Dermis blood vessel endothelial cell (primary cell): ENCODE measurements at places on chromosomes 13 and 19.
A peak's percentile ranks its signal among the peaks of the same experiment; 100 is the strongest.

GRCh38 chr13:83057119-83057518 is 825.2 kb downstream of the SLITRK1 start:
- no peak for DNase-seq

GRCh38 chr19:1510807-1511206 is 2.0 kb downstream of the ADAMTSL5 start:
- no peak for DNase-seq

- no peak for DNase-seq
Measured at GRCh38 chr13:70128098-70128497, 19.8 kb upstream of the KLHL1 start.

- no peak for DNase-seq
Measured at GRCh38 chr13:29605860-29606526, 10.5 kb upstream of the SLC7A1 start.

GRCh38 chr13:34044041-34044440 is 226.1 kb downstream of the RFC3 start:
- no peak for DNase-seq

GRCh38 chr13:99832347-99832746 is 139.2 kb downstream of the ZIC5 start:
- no peak for DNase-seq

DNA sequence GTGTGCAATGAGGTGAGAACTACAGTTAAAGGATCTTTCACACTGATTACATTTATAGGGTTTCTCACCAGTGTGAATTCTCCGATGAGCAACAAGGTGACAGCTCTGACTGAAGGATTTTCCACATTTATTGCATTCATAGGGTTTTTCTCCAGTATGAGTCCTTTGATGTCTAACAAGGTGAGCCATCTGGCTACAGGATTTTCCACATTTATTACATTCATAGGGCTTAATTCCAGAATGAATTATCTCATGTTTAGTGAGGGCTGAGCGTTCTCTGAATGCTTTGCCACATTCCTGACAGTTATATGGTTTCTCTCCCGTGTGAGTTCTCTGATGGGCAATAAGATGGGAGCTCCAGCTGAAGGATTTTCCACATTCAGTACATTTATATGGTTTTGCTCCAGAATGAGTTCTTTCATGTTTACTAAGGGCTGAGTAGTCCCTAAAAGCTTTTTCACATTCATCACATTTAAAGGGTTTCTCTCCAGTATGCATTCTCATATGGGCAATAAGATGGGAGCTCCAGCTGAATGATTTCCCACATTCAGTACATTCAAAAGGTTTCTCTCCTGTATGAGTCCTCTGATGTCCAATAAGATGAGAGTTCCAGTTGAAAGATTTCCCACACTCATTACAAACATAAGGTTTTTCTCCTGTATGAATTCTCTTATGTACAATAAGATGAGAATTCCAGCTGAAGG is 4.4 kb upstream of the C19orf18 start:
- no peak for DNase-seq

DNA sequence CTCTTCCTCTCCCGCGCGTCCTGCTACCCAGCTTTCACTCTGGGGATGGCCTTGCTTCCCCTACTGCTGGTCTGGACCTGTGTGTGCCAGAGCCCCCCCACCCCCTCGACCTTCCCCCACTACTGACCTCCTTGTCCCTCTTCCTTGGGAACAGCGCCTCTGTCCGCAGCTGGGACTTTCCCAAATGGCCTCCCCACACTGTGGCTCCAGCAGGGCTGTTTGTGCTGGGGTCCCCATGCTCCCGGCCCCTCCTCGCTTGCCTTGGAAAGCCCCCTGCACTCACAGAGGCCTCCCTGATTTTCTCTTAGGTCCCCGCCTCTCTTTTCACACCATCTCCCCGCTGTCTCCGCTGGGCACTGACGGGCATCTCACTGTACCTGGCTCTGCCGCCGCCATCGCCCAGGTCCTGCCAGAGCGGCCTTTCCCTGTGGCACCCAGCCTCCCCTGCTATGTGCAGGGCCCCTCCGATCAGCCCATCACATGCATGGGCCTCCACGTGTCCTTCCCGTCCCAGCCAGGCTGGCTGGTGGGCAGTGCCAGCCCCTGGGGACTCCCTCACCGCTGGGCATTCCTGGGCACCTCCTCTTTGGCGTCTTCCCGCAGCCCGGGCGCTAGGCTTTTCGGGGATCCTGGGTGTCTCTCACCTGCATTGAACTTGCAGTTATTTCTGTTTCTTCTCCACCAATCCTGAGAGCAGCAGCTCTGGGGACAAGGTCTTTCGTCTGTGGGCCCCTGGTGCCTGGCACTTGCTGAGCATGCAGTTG is 118.7 kb downstream of the ATP11A start:
- no peak for DNase-seq

GRCh38 chr13:50323440-50324065 is 308.3 kb downstream of the KCNRG start:
- DNase-seq, result peak; percentile 19

DNA sequence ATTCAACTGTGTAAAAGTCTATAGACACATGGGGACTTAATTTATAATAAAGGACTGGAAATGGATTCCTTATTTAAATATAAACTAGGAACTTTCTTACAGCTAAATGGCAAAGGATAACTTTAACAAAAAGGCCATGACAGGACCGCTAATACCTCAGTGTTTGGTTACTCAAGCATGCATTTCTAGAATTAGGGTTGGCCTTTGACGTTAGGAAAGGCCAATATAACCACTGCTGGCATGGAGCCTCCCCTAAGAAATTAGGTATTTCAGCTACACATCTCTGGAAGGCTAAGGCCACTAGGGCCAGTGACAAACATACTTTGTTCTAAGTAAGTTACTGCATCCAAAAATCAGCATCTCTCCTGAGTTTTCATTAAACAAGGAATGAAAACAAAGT is 9.3 kb downstream of the PEG3 start:
- no peak for DNase-seq

- peak; percentile 64 for DNase-seq
Measured at GRCh38 chr19:6476155-6476895, 5.3 kb downstream of the DENND1C start.

DNA sequence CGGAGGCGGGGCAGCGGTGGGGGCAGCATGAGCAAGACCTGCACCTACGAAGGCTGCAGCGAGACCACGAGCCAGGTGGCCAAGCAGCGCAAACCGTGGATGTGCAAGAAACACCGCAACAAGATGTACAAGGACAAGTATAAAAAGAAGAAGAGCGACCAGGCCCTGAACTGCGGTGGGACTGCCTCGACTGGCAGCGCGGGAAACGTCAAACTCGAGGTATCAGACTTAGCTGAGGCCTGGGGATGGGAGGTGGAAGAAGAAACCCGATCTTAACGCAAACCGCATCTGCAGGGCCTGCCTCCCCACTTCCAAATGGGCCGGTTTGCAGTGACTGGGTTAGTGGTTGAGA is 693 bp downstream of the RFXAP start:
- peak; percentile 35 for DNase-seq

- peak; percentile 62 for DNase-seq
Measured at GRCh38 chr13:30623392-30623791, 5.7 kb downstream of the USPL1 start.

- no peak for DNase-seq
Measured at GRCh38 chr19:48418317-48419064, 25.0 kb downstream of the GRIN2D start.

- DNase-seq, result no peak
Measured at GRCh38 chr19:35206379-35206778, 22.2 kb downstream of the FAM187B start.

GRCh38 chr13:42345367-42345766 is 73.4 kb downstream of the AKAP11 start:
- DNase-seq, result no peak

DNA sequence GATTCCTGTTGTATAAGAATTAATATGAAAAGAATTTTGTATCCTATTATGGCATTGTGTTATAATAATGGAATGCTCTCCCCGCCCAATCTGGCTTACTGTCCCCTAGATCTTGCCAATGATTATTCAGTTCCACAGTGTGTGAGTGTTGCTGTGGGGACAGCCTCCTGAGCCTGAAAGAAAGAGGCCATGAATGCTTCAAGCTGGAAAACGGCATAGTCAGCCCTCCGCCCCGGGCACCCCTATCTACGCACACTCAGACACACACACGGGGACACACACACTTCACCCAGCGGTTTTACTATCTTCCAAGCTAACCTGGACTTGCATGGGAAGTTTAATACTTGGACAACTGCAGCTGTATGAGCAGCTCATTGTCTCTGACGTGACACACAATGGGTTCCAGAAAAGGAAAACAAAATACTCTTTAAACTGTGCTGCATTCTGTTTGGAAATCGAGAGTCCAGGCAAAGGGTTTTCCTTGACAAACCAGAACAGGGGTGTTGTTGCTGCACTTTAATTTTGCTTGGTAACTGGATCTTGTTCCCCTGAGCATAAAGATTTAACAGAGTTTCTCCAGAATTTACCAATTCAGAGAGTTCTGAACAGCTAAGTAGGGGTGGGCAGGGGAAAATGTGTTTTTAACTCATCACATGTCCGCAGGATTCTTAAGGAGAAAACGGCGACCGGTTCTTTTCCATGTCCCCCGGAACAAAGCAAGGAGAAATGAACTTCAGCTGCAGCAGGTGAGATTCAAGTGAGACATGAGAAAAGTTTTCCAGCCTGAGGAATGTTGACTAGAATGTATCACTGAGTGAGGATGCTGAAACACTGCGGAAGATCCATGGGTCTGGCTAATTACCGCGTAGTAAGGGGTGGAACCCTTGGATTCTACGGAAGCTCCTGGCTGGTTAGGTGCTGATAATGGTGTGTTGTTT is 472.9 kb downstream of the FOXO1 start:
- DNase-seq, result peak; percentile 73

DNA sequence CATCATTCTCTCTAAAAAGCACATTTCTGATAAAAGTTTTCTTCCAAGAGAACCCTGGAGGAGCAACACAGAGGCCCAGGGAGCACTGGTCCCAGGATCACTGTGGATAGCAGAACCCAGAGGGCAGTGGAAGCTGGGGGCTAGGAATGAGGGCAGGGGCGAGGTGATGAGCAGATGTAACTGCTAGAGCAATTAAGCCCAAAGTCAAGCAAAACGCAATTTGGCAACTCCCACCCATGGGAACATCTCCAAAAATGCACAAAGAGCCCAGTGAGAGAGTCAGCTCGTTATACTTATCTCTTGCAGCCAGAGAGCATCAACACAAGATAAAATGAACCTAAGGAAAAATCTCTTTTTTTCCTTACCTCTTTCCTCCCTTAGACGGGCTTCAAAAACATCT is 284.2 kb downstream of the TBC1D4 start:
- no peak for DNase-seq

GRCh38 chr13:105982219-105982930 is 553.1 kb downstream of the EFNB2 start:
- DNase-seq, result no peak

- DNase-seq, result no peak
Measured at GRCh38 chr13:47598340-47598911, 402.6 kb downstream of the SUCLA2 start.
